ENCODE measurements at places on chromosomes 2 and 18.

DNA sequence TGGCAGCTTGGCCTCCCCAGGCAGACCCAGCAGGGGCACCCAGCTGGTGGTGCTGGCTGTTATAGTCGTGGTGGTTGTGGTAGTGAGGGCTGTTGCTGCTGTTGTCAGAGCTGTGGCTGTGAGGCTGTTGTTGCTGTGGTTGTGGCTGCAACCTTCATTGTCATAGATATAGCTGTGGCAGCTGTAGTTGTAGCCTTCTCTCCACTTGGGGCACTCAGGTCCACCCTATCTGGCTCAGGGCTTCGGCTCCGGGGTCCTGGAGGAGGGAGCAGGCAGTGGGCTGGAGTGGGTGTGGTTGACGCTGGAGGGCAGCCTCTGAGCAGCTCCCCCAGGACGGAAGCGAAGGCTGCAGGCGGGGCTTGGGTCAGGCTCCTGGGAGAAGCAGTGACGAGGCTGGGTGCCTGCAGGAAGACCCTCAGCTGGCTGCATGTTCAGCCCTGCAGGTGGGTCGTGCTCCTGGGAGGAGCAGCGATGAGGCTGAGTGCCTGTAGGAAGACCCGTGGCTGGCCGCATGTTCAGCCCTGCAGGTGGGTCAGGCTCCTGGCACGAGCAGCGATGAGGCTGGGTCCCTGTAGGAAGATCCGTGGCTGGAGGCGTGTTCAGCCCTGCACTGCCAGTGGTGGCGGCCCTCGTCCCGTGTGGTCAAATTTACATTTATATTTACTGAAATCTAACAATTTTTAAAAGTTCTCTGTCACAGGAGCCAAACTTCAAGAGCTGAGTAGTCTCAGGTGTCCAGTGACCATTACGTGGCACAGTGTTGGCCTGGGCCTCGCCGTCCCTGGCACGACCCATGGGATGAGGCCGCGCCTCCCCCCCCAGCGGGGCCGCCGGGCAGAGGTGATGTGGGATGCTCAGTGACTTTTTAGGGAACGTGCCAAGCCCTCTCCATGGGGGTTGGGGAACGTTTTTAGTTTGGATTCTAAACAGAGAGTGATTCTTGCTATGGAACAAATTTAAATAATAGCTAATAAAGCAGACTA, 79.2 kb upstream of the PXDN start:
- no peak for DNase-seq

DNA sequence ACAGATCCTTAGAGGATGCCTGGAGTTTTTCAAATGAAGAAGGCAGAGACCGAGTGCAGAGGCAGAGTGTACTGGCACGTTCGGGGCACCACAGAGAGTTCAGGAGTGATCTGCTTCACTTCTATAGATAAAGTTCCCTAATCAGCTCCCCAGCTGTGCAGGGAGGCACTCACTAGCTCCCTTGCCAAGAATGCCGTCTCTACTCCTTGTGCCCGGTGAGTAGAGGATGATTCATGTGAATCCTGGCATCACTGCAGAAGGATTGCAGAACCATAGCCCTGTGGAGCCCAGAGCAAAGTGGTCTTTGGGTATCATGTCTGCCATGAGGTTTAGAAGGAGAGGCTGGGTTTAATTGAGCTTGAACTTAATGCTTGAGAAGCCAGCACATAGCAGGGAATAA, 510.1 kb upstream of the RAB6C start:
- no peak for DNase-seq

GRCh38 chr2:223585666-223586065, 16.5 kb downstream of the SCG2 start:
- DNase-seq, result no peak

DNA sequence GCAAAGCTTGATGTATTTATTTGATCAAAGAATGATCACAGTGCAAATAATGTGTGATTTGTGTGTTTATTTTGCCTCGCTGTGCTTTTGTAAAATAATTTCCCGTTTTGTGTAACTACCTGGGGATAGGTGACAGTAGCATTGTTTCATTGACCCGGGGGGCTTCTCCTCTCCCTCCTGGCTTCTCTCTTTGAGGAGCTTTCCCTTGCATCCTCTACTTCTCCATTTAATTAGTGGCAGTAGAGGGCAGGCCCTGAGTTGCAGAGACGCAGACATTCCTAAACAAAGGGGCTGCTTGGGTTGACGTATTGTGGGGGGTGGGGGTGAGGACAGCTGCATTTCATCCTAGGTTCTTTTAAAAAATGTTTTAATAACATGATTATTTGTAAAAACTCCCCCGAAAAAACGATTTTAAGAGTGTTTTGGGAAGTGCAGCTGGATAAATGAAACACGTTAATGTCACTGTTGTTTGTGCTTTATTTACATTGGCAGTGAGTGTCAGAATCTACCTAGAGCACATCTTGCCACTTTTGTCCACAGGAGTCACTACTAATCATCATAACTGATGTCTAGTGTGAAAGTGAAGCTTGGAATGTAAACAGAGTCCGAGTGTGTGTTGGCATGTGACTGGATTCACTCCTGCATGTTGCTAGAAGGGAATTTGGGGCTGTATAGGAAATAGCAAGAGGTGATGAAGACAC, 2.2 kb downstream of the NEDD4L start:
- no peak for DNase-seq
